Midbrain (tissue), 1 donor: ENCODE measurements at places on chromosomes 5 and 9.

- DNase-seq = no peak
Measured at GRCh38 chr5:56384186-56384585, 151.1 kb upstream of the ANKRD55 start.

- DNase-seq = no peak
Measured at GRCh38 chr9:77839459-77840140, 191.5 kb upstream of the GNA14 start.

- DNase-seq = no peak
Measured at GRCh38 chr5:621341-621761, 9.2 kb downstream of the CEP72 start.

DNA sequence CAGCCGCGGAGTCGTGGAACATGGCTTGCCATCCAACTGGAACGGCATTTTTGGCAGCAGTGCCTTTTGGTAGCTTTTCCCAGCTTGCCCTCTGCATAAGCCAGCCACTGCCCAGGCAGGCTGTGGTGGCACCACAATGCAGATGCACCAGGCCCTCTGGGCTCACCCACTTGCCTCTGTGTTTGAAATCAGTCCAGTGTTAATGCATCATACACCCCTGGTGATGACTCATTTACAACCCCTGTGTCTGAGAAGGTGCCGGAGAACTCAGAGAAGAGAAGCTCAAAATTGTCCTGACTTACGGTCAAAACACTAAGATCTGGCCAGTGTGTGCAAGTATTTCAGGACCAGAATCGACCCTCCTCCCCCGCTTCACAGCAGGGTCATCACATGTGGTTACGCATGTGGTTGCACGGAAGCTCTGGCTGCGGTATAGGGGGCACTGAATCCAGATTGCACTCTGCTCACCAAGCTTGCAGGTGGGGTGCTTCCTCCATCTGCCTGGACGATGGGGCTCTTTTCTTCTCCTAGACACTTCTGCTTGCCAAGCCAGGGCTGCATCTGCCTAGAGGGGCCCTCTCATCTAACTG is 66.5 kb upstream of the SMIM15 start:
- no peak for DNase-seq

- DNase-seq = no peak
Measured at GRCh38 chr5:150122158-150122510, 33.5 kb downstream of the PDGFRB start.

GRCh38 chr5:22706901-22707300 is 146.2 kb downstream of the CDH12 start:
- no peak for DNase-seq

- DNase-seq = no peak
Measured at GRCh38 chr9:106892632-106893031, 29.7 kb downstream of the ZNF462 start.

GRCh38 chr9:88571419-88571818 is 36.4 kb downstream of the NXNL2 start:
- peak; percentile 8 for DNase-seq

- DNase-seq = no peak
Measured at GRCh38 chr9:12956805-12957204, 182.0 kb downstream of the LURAP1L start.

- DNase-seq = no peak
Measured at GRCh38 chr9:4936277-4936676, 48.8 kb upstream of the JAK2 start.

GRCh38 chr5:60639544-60639943 is 60.4 kb downstream of the DEPDC1B start:
- no peak for DNase-seq

DNA sequence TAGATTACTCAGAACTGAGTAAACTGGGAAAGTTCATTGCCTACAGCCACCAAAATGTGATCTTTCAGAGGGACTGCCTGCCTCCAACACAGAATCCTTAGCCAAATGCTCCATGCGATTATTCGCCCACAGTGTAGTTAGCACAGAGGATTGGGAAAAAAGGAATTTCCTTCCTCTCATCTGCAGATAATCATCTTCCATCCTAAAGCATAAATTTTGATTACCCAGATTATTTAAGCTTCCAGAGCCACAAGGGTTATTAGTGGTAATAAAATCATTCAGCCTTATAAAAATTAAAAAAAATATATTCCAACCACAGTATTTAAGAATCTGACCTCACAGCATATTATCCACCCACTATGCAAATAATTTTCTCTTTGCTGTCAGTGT is 285.3 kb upstream of the GRAMD2B start:
- DNase-seq = no peak

DNA sequence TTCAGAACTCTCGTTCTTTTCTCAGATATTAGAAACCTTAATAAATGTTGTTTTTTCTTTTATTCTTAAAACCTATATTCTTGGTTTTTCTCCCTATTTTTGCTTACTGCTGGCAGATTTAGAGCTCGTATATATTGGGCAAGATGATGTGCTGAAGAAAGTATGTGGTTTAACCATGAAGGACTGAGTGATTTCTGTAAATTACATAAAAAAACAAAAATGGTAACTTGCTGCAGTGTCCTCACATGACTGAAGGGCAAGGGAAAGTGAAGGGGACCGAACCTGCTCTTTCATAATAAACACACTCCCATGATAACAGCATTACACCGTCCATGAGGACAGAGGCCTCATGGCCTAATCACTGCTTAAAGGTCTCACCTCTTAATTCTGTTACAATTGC is 393.8 kb upstream of the ZNF608 start:
- DNase-seq = no peak

GRCh38 chr5:74669821-74670220 is 15.2 kb upstream of the HEXB start:
- DNase-seq = no peak

DNA sequence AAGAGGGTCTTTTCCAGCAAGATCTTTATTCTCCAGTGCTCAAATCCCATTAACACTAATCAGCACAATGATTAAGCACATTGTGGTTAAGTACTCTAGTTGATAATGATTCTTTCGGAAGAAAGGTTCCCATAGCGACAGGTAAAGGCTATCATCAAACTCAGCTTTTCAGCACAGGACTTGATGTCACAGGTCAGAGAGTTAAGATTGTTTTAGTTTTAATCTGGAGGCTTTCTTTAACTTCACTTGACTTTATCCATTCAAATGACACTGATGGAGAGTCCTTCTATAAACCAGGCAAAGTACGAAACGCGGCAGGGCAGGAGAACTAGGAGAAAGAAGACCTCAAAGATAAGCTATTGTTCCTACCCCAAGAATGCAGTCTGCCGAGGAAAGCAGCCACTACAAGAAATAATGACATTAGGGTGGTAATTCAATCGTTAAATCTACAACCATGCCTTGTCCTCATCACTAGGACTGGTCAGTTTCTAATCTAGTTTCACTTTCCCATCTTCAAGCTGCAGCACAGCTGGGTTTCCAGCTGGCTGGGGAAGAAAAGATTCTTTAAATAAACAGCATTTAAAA is 4.6 kb downstream of the NRG2 start:
- DNase-seq = no peak

- DNase-seq = no peak
Measured at GRCh38 chr5:68418201-68418600, 202.6 kb downstream of the PIK3R1 start.

GRCh38 chr5:176673651-176674583 is 26.6 kb downstream of the TSPAN17 start:
- DNase-seq = no peak

DNA sequence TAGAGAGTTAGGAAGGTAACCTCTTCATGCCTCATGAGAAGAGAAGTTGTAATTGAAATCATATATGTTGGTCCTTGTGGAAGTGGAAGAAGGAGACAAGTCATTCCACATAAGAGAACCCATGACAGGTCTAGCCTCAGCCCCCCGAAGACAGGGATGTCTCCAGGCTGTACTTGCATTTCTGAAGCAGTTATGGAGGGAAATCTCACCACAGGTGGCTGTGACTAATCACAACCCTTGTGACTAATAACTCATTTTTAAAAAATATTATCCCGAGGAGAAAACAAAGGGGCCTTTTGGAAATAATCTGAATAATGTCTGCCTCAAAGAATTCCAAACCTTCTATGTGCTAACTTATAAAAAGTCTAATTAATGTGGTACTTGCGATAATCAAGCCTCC is 262.1 kb upstream of the RPS23 start:
- no peak for DNase-seq

DNA sequence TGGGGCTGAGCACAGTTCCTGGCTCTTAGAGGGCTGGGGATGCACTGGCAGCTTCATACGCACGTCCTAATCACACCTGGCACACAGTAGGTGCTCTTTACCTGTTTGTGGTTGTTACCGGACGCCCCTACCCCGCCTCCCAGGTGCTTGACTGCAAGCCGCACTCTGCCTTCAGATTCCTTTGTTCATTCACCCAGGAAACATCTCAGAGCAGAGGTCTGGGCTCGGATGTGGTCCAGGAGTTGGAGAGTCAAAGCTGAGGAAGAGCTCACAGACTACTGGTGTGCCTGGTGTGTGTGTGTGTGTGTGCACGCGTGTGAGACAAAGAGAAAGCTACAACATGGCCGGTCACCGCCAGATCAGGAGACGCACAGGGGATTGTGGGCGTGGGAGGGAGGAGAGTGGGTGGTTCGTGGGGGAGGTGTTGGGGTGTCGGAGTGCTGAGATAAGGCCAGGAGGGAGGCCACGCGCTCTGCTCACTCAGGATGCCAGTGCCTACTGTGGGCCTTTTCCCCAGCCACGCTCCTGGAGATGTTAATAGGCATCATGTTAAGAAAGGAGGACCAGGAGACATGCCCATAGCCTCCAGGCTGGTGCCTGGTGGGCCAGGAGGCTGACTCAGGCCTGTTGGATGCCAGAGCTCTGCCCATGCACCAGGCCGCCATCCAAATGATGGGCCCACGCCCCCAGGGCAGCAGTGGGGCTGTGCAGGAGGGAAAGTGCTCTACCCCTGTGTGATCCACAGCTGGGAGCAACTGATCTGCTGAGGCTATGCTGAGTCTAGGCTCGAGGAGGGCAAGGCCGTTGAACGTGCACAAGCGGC is 39.9 kb downstream of the CRB2 start:
- no peak for DNase-seq

- no peak for DNase-seq
Measured at GRCh38 chr5:122815218-122815767, 30.1 kb upstream of the SNX24 start.

- peak; percentile 41 for DNase-seq
Measured at GRCh38 chr9:100445161-100445902, 18.4 kb downstream of the MSANTD3 start.

DNA sequence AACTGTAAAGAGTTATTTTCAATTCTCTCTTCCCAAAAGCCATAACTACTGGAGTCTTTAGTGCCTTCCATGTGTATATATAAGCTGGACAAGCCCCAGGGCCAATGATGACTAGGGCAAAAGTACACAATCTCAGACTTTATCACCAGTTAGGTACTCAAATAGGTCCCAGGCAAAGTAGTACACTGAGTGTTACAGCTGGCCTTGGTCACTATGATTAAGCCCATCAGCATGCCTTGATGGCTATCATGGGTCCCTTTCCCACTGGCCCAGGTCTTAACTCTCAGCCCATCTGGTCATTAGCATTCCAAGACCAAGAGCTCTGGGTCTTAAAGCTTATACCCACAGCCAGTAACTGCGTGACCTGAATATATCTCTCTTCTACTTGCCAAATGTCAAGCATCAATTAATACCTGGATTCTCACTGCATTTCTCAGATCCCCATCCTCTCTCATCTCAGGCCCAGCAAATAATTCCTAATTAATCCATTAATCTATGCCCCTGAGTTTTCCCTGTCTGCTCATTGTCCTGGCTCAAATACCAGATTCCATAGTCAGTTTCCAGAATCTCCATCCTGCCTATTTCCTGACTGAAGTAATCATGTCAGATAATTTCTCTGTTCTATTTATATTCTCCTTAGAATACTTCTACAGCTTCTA is 62.3 kb downstream of the NR6A1 start:
- DNase-seq = no peak

DNA sequence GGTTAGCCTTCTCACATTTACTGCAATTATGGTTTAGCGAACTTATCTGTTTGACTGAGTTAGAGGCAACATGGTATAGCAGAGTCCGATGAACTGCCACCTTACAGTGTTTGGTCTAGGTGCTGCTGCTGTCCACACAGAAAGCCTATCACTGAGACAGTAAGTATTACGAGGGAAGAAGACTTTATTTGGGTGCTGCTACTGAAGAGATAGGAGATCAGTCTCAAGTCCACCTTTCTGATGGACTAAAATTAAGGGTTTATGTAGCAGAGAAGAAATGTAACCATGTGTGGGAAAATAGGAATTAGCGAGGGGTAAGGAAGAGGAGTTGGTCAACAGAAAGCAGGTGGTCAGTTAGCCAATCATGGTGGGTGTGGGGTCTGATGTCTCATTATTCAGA is 109.7 kb downstream of the ZSWIM6 start:
- no peak for DNase-seq

DNA sequence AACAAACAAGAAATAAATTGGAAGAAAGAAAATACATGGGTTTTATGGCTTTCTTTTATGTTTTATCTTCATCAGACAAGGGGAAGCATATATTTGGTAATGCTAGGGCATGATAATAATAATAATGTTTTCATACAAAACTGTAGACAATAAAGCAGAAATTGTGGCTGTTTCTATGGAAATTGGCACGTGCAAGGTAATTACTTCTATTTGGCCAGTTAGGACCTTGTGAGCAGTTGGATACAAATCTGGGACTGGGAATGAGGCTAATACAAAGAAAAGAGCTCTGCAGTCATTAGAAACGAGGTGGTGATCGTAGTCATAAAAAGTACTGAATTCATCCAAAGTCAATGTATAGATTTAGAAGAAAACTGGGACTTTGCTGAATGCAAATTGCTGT is 233.6 kb downstream of the EFNA5 start:
- no peak for DNase-seq

- DNase-seq = no peak
Measured at GRCh38 chr5:14379739-14380497, 201.7 kb upstream of the OTULINL start.

DNA sequence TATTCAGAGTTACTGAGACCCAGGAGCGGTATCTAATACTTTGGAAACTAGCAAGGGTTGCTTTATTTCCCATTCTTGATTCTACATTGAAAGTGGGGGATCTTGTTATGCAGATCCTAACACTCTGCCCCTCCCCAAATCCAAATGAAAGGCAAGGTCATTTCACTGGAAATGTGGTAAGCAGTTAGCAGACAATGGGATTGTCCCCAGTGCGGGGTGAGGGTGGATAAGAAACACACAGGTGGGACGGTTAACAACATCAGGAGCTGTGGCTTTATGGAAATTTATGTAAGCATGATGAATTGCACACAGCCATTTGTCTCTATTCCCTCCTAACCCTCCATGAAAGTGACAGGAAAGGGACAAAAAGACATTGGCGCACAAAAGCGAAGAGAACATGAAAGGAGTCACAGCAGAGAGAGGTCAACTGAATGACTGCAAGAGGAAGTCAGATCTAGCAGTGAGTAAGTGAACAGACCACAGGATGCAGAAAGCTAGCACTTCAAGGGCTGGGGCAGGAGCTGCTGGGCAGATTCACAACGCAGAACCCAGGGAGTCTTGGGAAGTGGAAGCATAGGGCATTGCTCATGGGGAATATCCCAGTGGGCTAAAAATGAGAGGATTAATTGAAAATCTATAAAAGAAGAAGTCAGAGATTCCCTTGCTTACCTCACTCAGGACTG is 184.4 kb downstream of the HSD17B3 start:
- no peak for DNase-seq

DNA sequence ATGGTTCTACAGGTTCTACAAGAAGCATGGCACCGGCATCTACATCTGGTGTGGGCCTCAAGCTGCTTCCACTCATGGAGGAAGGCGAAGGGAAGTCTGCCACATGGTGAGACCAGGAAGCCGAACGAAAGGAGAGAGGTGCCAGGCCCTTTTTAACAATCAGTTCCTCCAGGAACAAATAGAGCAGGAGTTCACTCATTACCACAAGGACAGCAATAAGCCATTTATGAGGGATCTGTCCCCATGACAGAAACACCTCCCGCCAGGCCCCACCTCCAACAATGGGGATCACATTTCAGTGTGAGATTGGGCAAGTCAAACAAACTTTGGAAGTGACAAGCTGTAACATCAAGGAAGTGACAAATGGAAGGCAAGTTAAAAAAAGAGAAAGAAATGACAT is 95.5 kb upstream of the PTPN3 start:
- DNase-seq = no peak
